ENCODE measurements at places on chromosomes 11 and 22.

GRCh38 chr11:122807731-122808477, 30.4 kb upstream of the CRTAM start:
- no peak for DNase-seq

- DNase-seq: no peak
Measured at GRCh38 chr11:134082990-134083389, 14.1 kb downstream of the JAM3 start.

DNA sequence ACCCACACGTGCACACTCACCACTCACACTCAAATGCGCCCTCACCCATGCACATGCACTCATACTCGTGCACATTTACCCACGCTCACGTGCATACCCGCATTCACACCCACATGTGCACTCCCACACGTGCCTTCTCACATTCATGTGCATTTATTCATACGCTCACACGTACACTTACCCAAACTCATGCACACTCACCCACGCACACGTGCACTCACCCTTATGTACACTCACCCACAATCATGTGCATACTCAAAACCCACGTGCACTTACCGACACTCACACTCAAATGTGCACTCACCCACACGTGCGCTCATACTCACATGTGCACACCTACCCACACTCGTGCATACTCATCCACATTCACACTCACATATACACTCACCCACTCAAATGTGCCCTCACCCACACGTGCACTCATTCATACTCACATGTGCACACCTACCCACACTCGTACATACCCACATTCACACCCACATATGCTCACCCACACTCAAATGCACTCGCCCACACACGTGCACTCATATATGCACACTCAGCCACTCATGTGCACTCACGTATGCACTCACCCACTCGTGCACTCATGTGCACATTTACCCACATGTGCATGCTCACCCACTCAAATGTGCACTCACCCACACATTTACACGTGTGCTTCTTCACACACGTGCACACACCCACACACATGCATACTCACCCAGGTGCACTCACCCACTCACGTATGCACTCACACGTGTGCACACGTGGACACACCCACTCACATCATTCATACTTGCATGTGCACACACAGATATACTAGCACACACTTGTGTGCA, 84.4 kb downstream of the TRMU start:
- DNase-seq: no peak

DNA sequence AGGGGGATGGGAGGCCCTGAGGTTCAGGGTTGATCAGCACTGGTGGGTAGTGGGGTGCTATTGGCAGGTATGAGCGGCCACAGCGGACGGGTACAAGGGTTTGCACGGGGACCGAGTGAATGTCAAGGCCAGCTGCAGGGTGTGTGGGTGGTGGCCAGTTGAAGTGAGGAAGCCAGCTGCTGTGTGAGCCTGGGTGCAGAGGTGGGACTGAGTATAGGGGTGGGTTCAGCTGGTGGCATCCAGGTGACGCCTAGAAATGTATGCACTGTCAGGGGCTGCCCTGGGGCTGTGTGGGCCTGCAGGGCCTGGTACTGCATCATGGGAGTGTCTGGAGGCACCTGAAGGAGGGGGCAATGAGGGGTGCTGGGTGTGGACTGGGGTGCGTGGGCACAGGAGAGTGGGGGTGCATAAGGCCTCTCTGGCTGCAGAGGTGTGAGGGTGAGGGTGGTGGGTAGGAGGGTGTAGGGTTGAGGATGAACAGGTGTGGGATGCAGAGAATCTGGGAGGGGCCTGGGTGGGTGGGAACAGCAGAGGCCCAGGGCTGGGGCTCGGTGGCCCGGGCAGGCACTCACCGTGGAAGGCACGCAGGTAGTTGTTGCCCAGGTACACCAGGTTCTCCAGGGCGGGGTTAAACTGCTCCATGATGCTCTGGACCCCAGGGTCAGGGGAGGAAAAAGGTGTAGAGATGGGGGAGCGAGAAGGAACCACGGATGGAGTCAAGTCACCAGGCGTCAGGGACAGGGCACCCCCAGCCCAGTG, 1.7 kb downstream of the BAIAP2L2 start:
- DNase-seq: no peak

- peak; percentile 81 for DNase-seq
Measured at GRCh38 chr11:130124096-130124495, 35.5 kb upstream of the ST14 start.

- no peak for DNase-seq
Measured at GRCh38 chr11:4884361-4884760, 2.7 kb downstream of the OR51T1 start.

GRCh38 chr11:31870609-31871309, 59.6 kb upstream of the PAX6 start:
- DNase-seq: peak; percentile 31

- DNase-seq: no peak
Measured at GRCh38 chr11:133582326-133582725, 50.0 kb upstream of the OPCML start.

GRCh38 chr22:38311323-38311620, 6.0 kb downstream of the CSNK1E start:
- no peak for DNase-seq

GRCh38 chr11:61635304-61635703, 44.9 kb upstream of the DAGLA start:
- no peak for DNase-seq

- no peak for DNase-seq
Measured at GRCh38 chr11:30107899-30108298, 91.1 kb upstream of the KCNA4 start.

- DNase-seq: no peak
Measured at GRCh38 chr11:29801561-29801960, 215.3 kb downstream of the KCNA4 start.

- DNase-seq: no peak
Measured at GRCh38 chr11:66258473-66258893, 10.0 kb upstream of the RAB1B start.

DNA sequence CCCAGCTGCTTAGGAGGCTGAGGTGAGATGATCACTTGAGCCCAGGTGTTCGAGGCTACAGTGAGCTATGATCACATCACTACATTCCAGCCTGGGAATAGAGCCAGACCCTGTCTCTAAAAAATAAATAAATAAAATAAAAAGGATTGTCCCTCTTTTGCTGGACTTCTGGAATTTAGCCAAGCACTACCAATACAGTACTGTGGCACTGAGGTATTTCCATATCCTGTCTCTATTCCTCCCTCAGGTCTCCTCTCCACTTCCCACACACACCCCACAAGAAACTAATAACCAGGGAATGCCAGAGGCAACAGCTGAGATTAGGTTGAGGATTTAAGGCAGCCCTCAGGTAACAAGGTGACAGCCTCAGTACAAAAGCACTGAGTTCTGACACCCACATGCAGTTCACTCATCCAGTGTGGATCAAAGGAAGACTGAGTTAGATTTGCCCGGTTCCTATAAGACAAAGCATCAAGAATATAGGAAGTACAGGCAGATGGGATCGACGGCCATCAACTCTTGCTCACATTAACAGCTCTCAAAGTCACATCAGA, 4.5 kb upstream of the PPP2R1B start:
- no peak for DNase-seq

DNA sequence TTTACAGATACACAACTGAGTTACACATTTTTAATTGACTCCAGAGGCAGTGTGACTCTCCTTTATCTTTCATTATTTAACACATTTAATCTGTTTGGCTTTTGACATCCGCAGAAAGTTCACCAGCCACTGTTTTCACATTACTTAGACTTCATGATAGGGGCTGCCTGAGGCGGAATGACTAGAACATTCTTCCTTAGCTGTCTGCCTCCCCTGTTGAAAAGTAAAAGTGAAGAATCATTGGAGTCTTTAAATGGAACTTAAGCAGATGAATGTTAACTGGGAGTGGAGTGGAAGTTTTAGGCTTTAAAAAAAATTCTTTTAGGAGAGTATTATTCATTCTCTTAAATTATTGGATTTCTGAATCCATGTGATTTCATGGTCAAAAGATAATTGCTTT, 229.2 kb upstream of the MTNR1B start:
- no peak for DNase-seq

DNA sequence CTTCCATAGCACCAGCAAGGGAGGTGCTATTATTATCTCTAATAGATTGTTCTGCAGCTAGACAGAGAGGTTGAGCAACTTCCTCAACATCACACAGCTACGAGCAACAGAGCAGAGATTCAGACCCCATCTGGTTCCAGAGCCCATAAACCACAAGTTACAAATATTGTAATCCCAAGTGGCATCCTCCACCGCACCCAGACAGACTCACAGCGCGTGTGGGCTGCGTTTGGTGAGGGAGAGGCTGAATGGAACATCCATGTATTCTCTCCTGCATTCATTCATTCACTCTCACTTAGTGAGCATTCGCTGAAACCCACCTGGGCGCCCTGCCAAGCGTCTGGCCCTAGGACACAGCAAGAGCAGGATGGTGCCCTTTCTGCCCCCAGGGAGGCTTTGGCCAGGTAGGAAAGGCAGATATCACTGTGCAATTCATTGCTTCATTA, 33.5 kb downstream of the LIF start:
- no peak for DNase-seq

GRCh38 chr11:62569611-62570010, 4.1 kb downstream of the EEF1G start:
- DNase-seq: no peak

DNA sequence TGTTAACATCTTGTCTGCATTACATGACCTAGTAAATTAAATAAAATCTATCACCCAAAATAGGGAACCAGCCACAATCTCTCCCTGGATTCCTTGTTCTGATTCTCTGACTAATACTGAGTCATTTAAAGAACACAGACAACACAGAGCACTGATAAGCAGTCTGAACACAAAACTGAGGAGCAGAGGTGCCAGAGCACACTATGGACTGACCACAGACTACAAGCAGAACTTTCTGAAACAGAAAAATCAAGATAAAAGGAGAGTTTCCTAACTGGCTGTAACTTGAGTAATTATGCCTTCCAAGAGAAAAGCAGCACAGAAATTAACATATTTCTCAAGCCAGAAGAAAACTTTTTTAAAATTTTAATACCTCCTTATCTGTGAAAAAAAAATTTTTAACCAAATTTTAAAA, 128.8 kb downstream of the SGSM3 start:
- peak; percentile 57 for DNase-seq

DNA sequence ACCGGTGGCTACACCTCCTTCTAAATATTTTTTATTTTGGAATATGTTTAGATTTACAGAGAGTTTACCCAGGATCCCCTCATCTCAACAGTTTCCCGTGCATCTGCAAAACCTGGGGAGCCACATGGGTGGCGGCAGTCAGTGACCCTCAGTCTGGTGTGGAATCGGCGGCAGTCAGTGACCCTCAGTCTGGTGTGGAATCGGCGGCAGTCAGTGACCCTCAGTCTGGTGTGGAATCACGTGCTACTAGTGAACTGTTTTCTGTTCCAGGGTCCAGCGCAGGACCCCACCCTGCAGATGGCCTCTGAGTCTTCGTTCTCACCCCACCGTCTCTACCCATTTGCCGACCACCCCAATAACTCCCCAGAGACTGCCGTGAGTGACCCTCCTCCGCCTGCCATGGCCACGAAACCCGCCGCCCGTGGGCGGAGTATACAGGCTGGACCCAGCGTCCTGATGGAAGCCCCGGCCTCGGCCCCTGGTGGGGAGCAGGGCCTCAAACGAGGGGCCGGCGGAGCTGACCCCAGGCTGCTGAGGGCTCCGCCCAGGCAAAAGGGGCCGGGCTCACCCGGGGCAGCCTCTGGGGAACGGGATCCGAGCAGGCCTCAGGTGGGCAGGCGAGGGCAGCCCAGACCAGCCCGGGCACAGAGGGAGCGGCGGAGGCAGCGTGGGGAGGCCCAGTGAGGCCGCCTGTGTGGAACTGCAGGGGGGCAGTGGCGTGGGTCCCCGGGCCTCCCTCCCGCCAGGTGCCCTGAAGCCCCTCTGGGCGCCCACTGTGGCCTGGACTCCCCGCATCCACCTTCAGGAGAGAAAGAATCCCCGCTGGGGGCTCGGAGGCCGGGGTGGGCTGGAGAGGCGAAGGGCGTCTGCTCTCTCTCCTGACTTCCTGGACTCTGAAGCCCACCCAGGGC, 2.5 kb downstream of the IL17REL start:
- no peak for DNase-seq

DNA sequence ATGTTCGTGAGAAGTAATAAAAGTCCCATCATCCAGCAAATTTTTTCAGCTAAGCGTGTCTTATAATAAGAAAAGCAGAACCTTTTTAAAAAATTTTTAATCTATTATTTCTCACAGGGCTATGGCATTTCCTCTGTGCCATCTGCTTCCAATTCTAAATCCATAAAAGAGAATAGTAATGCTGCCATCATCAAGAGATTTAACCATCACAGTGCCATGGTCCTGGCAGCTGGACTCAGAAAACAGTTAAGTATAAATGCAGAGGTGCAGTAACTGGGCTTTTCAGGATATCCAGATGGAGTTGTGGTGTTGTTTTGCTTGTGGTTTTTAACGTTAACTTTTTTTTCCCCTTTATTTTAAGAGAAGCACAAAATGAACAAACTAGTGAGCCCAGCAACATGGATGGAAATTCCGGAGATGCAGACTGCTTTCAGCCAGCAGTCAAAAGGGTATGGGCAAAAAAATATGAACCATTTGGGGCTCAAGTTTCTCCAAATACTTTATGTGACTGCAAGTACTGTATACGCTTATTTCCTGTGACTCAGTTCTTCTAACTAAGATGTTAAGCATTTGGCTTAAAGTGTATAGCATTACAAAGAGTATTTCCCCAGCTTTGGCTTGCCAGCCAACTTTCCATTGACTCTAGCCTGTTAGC, 25.2 kb downstream of the GTF2H1 start:
- DNase-seq: no peak

GRCh38 chr11:77609234-77609633, 19.5 kb downstream of the AQP11 start:
- no peak for DNase-seq

- no peak for DNase-seq
Measured at GRCh38 chr11:78635814-78636506, 61.3 kb upstream of the NARS2 start.

- DNase-seq: no peak
Measured at GRCh38 chr11:114928260-114928870, 250.0 kb downstream of the NXPE2 start.

- peak; percentile 86 for DNase-seq
Measured at GRCh38 chr22:37643225-37643847, 3.9 kb downstream of the SH3BP1 start.

- DNase-seq: no peak
Measured at GRCh38 chr11:125256541-125257189, 92.1 kb downstream of the PKNOX2 start.

DNA sequence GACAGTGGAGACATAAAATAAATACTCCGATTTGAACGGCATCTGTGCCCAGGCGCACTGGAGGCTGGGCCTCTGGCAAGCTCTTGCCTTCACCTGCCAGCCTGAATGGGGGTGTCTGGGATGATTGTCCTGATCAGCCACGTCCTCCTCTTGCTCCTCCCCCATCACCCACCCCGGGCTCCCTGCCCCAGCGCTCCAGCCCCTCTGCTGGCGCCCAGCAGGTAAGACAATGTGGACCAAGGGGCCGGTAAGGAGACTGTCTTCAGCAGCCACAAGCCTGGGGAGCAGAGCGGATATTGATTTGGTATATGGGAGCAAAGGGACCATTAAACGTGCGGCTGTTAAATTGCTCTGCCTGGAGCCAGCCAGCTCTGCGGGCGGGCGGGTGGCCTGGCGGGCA, 24.9 kb downstream of the WNT11 start:
- DNase-seq: no peak
